ENCODE measurements at places on chromosomes 3 and 15.

DNA sequence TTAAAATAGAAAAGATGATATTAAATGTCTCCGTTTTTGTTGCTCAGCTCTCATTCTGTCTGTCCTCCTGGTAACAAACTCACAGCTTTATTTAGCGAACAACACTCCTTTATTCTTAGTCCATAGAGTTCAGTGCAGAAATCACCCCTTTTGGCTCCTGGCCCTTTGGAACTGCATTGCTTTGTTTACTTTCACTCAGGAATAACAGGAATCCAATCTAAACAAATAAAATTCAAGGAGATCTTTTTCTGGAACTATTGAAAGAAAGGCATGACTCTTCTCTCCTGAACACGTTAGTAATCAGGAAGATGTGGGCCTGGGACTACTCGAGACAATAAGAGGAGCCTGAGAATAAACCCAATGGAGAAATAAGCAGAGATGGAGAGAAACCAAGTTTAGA, 409.2 kb downstream of the DIPK2A start:
- DNase-seq = no peak

- DNase-seq = no peak
Observed at GRCh38 chr3:55118451-55118850, 190.6 kb upstream of the LRTM1 start.

GRCh38 chr3:17014709-17015108, 130.0 kb downstream of the PLCL2 start:
- DNase-seq = no peak

DNA sequence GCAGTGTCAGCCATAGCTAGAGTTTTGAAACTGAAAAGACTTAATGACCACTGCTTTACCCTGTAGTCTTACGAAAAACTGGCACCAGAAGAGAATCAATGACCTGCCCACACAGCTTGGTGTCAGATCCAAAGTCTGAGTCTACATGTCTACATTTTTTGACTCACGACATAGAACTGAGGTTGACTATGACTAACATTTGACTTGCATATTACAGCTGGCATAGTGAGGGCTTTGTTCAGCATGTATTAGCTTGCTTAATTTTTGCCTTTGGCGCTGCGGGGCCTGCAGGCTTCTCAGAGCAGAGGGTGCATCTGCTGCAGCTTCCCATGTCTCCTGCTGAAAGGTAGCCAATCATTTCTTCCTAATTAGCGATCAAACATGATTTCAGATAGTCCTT, 167.0 kb downstream of the EBLN2 start:
- DNase-seq = no peak
